ENCODE measurements at places on chromosomes 3 and 15.
A peak's percentile ranks its signal among the peaks of the same experiment; 100 is the strongest.

DNA sequence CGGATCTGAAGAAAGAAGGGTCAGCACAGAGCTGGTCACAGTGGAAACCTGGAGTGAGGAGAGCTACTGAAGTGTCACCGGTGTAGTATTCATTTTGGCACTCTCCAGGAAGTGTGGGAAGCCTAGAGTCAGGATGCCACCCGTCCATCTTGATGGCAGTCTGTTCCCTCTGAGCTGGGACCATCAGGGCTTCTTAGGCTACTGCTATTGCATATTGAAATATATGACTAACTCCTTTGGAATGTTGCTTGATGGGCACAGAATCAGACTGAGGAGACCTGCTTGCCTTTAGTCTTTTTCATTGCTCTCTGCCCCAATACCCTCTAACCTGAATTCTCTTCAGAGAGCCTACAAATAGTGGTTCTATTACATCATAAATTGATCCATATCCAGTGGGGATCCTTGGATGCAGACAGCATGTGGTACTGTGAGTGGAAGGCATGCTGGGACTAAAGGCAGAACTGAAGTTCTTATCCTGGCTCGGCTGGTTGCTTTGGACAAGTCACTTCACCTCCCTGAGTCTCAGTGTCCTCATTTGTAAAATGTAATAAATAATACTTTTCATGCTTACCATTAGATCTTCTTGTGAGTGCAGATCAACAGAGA is 143.5 kb downstream of the PDE8A start:
- DNase-seq = peak; percentile 49

GRCh38 chr3:28132941-28133340 is 108.5 kb upstream of the CMC1 start:
- no peak for DNase-seq

GRCh38 chr15:93613386-93613785 is 524.4 kb upstream of the RGMA start:
- no peak for DNase-seq

- no peak for DNase-seq
These were observed 794.7 kb upstream of the GBE1 start for GRCh38 chr3:82556113-82556512.

DNA sequence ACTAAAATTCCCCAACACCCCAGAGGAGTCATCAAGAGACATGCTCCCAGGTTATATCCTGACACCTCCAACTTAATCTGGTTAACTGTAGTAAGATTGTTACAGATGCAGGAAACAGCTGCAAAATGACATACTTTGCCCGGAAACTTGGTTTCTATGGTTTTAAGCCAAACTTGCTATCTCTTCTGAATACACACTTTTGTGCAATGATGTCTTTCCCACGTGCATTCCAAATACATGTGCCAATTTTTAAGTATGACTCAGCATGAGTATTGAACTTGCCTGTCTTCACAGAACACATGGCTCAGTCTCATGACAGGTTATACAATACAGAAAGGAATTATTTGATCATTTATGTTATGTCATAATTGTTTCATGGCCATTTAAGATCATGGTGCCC is 207.0 kb upstream of the DCBLD2 start:
- DNase-seq = peak; percentile 83

DNA sequence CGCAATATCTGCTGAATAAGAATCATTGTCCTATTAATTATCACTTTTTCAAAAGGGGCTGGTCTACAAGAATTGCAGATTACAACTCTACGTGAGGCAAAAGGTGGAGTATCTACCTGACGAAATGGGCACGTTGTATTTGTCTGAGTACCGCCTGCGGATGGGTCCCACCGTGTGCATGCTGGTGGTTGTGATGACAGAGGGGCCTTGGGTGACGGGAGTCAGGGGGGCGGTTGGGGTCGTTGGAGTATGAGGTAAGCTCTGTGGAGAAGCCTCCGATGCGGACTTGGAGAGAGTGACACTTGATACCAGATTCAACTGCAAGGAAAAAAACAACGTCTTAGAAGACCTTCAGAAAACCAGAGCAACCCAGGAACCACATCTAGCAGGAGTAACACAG is 605.8 kb downstream of the FOXP1 start:
- no peak for DNase-seq

Measured in AG08395 (cell line).